ENCODE measurements at places on chromosomes 4 and X.

DNA sequence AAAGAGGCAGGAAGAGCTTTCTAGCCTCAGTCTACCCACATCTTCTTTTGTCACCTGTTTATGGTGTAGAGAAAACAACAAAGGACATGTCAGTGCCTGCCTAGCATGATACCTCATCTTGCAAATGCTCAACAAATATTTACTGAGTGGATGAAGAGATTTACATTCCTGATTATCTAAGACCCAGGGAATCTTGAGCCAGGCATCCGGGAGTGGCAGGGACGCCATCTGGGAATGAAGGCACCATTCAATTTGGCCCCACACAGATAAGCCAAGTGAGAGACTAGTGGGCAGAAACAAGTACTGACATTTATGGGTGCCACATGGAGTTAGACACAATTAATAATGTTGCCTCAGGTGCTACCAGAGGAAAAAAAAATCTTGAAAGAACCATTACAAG lies 36.8 kb upstream of the CASK start:
- DNase-seq = no peak

- DNase-seq = no peak
Observed at GRCh38 chr4:126354784-126355183, 1040.0 kb downstream of the FAT4 start.

DNA sequence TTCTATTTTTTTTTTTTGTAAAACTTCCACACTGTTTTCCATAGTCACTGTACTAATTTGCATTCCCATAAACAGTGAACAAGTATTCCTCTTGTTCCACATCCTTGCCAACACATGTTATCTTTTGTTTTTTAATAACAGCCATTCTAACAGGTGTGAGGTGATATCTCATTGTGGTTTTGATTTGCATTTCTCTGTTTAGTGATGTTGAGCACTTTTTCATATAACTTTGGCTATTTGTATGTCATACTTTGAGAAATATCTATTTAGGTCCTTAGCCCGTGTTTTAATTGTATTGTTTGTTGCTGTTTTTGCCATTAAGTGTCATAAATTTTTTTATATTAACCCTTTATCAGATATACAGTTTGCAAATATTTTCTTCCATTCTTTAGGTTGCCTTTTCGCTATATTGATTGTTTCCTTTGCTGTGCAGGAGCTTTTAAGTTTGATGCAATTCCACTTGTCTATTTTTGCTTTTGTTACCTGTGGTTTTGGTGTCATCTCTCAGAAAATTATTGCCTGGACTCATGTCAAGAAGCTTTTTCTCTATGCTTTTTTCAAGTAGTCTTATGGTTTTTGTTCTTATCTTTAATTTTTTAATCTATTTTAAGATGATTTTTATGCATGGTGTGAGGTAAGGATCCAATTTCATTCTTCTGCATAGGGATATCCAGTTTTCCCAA lies 27.9 kb upstream of the NDNF start:
- no peak for DNase-seq

DNA sequence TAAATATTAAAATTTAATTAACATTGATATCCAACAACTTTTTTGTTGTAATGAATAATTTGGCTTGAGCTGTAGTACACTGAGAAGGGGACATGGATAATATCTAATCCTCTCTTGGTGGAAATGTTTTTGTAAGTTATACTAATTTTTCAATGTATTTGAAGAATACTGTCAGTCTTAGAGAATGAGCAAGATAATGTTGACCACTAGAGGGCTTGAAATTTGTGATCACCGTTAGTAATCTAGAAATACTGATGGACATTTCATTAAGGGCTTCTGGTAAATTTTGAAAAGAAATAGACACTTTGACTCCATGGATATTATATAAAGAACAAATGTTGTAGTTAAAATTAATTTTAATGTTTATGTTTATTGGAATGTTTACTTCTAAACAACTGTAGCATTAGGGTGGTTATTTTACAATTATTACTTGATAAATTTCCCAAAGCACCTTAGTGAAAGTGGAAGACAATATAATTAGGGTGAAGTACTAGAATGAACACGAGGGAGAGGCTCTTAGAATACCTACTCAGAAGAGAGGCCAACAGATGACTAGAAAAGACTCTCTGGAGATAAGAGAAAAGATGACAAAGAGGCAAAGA lies 20.0 kb upstream of the CAMK2D start:
- peak; percentile 28 for DNase-seq

- peak; percentile 74 for DNase-seq
Observed at GRCh38 chr4:7587433-7588405, 153.0 kb upstream of the PSAPL1 start.

GRCh38 chr4:110106931-110107296 lies 91.5 kb downstream of the ELOVL6 start:
- no peak for DNase-seq

DNA sequence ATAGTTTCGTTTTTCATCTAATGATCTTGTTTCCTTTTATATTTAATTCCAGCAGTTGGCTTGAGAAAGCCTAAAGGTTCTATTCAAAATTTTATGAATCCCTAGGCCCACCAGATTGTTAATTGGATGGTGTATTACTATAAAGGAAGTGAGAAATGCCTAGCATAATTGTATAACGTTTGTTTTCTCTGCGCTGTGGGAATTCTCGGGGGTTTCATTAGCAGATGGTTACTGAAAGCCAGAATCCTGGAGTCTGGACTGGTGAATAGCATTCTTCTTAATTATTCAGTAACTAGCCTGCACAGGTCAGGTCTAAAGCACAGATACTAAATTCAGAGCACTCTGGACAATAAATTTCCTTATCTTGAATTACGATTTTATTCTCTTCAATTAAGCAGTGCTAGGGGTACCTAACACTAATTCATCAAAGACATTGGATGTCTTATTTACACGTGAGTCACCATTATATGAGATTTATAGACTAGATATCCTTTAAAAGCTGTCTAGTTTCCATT lies 459.4 kb downstream of the DTHD1 start:
- DNase-seq = no peak

DNA sequence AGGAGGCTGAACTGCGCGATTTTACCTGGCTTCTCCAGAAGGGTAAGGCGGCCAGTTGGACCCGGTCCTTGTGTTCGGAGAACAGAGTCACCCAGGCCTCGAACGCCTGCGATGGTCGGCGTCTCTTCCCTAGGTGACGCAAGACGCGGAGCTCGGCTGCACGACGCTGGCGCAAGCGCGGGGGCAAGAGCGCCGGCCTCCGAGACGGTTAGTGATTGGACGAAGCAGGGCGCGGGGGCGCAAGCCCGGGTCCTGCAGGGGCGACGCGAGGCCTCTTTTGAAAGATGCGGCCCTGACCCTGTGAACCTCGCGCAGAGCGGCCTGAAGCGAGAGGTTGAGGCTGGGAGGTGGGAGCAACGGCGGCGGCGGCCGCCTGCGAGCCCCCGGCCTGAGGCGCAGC lies 428 bp downstream of the ADAD1 start:
- DNase-seq = no peak

DNA sequence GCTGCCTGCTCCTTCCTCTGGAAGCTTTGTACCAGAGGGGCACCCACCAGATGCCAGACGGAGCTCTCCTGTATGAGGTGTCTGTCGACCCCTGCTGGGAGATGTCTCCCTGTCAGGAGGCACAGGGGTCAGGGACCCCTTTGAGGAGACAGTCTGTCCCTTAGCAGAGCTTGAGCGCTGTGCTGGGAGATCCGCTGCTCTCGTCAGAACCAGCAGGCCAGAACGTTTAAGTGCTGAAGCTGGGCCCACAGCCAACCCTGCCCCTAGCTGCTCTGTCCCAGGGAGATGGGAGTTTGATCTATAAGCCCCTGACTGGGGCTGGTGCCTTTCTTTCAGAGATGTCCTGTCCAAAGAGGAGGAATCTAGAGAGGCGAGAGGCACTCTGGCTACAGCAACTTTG lies 260.3 kb upstream of the GPRIN3 start:
- DNase-seq = no peak

DNA sequence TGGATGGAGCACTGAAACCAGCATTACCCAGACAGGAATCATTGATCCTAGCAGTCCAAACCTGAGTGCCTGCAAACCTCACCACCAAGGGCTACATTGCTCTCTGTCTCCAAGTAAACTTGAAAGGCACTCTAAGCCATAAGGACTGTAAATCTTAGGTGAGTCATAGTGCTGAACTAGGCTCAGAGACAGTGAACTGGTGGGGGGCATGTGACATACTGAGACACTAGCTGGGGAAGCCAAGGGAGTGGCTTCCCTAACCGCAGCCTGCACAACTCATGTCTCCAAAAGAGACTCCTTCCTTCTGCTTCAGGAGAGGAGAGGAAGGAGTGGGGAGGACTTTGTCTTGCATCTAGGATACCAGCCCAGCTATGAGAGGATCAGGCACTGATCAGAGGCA lies 235.5 kb upstream of the ACTRT1 start:
- DNase-seq = no peak

- DNase-seq = peak; percentile 7
Observed at GRCh38 chrX:132094164-132094563, 33.7 kb downstream of the FRMD7 start.

- no peak for DNase-seq
Observed at GRCh38 chr4:170137466-170137865, 47.7 kb upstream of the AADAT start.

- peak; percentile 41 for DNase-seq
Observed at GRCh38 chrX:15497865-15498264, 2.7 kb upstream of the BMX start.

DNA sequence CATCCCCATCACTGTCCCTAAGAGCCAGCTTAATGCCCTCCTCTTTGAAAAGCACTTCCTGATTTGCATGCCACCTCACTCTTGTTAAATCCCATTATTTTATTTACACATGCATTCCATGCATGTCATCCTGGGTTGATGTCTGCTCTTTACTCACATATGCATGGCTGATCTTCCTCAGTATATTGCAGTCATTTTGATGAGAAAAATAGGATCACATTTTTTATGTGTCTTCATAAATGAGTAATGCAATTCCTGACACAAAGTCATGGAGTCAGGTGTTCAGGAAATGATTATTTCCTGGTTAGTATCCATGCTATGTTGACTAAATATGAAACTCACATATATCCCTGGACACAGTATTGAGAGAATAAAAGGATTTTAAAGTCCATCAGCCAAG lies 204.7 kb downstream of the SLIT2 start:
- no peak for DNase-seq

GRCh38 chrX:25667681-25668080 lies 470.5 kb upstream of the MAGEB18 start:
- DNase-seq = no peak

DNA sequence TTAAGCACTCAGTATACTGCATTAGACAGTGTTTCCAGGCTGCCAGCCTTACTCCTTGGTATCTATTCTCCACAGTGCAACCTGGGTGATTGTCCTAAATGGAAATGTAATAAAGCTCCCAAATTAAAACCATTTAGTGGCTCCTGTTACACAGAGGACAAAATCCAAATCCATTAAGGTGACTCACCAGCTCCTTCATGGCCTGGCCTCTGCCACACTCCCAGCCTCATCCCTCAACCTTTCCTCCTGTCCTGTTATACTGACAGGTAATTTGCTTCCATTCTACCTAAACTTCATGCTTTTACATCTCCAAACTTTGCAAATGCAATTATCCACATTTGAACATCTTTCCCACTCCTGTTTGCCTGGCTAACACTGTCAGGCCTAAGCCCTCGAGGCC lies 140.3 kb downstream of the INPP4B start:
- DNase-seq = no peak

GRCh38 chr4:77047037-77047436 lies 28.8 kb downstream of the CCNI start:
- DNase-seq = peak; percentile 9

DNA sequence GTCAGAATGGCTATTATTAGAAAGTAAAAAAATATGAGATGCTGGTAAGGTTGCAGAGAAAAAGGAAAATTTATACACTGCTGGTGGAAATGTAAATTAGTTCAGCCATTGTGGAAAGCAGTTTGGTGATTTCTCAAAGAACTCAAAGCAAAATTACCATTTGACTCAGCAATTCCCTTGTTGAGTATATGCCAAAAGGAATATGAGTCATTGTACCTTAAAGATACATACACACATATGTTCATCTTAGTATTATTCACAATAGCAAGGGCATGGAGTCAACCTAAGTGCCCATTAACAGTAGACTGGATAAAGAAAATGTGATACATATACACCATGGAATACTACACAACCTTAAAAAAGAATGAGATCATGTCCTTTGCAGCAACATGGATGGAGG lies 148.2 kb downstream of the COMMD8 start:
- DNase-seq = peak; percentile 29

All from RPMI7951 (cell line).